ENCODE measurements at places on chromosomes 4 and X.

- no peak for DNase-seq
These were observed 71.2 kb downstream of the MSX1 start for GRCh38 chr4:4930677-4931076.

- DNase-seq = no peak
These were observed 287.6 kb downstream of the PAPSS1 start for GRCh38 chr4:107432451-107432850.

GRCh38 chrX:13293700-13294099 lies 26.2 kb downstream of the ATXN3L start:
- DNase-seq = no peak

DNA sequence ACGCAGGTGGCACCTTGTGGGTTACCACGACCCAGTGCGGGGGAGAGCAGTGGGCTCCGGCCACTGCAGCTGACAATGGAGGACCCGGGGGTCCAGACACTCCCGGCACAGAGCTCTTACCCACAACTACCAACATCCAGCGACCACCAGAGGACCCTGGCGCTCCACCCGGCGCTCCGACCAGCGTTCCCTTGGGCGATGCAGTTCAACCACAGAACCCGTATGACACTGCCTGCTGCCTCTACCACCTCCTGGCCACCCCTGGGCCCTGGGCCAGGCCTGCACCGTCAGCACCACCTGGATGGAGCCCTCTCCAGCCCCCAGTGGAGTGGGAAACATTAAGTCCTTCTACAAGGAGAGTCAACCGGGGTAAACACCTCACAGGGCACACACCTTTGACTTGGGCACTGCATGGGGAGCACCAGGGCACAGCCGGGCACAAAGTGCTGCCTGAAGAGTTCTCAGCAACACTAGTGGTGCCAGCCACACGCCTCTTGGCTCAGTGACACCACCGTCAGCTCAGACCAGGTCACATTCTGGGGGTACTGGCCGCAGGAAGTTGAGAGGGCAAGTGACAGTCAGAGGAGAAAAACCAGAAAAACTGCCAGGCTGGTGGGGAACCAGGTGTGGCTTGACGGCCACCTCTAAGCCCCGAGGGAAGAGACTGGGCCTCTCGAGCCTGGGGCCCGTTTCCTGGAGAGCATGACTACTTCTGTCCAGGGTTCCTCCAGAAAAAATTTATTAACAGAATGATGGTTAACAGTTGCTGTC lies 2.6 kb downstream of the CTBP1 start:
- no peak for DNase-seq

- no peak for DNase-seq
These were observed 4.1 kb downstream of the ABCB7 start for GRCh38 chrX:75151827-75152592.

- no peak for DNase-seq
These were observed 951.1 kb downstream of the FAT4 start for GRCh38 chr4:126265888-126266287.

GRCh38 chr4:16884673-16885460 lies 13.6 kb downstream of the LDB2 start:
- no peak for DNase-seq

GRCh38 chrX:16666541-16666940 lies 16.6 kb downstream of the S100G start:
- DNase-seq = no peak

- DNase-seq = no peak
These were observed 115.0 kb downstream of the TRIML1 start for GRCh38 chr4:188254211-188254610.

- peak; percentile 20 for DNase-seq
These were observed 13.7 kb upstream of the PIGA start for GRCh38 chrX:15349046-15349445.

DNA sequence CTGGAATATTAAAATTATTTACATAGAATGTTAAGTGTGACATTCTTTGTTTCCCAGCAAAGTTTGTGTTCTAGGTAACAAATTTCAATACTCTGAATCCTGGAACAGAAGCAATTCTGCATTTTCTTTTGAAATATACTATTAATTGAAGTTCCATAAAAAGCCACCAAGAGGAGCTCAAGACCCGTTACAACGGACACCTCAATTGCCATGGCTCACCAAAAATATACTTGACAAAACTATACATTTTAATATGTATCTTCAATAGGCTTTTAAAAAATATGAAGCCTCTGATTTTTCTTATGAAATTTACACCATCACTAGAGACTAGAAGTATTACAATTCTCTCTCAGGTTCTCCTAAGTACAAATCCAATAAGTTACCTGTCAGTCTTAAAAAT lies 111.4 kb downstream of the NYX start:
- no peak for DNase-seq

- DNase-seq = no peak
These were observed 237.1 kb upstream of the NUDT6 start for GRCh38 chr4:123159479-123159878.

DNA sequence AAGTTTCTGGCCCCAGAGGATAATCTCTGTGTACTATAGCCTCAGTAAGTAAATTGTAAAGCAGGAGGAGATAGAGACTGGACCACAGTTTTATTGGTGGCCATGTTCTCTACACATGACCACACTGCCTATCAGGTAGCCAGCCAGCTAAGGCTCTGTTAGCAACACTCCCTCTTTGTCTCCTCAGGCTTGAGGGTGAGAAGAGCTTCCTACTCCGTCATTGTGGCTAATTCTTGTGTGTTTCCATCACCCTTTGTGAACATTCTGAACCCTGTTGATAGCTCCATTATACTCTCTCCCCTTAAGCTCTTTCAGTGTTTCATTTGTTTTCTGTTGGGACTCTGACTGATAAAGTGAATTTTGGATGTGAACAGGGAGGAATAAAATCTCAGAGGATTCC lies 233.4 kb downstream of the CFAP299 start:
- no peak for DNase-seq

DNA sequence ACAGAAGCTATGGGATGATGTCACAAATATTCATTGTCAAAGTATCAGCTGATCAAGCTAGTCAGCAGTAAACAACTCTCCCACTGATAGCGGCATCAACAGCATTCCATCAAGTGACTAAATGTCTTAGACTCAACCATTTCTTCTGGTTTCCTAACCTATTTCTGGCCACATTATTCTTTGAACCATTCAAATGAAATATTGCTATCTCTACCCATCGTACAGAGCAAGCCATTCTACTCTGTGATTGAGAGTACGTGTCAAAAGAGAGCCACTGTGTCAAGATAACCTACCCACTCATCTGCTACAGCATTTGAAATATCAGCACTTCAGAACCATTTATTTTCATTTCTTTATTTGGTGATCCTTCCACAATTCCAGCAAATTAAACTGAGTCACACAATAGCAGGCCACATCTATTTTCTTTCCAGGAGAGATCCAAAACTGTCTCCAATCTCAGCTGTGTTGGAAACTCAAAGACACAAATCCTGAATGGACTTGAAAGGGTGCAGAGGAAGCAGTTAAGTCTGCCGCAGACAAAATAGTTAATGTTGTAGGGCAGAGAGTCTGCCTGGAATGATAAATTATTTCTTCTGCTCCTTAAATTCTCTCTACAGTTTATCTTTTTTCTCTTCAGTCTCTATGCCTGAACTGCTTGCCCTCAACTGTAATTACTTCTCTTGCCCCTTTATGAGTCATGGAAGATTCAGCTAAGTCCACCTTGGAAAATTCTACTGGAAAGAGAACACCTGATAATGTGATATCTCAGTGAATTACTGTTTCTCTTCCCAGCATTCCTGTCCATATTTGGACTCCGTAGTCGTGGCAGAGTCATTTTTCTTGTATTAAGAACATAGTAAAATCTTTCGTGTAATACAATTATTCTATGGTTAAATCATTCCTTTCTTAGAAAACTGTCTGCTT lies 364.8 kb downstream of the PDGFC start:
- DNase-seq = no peak

GRCh38 chr4:101198682-101199339 lies 148.5 kb downstream of the PPP3CA start:
- no peak for DNase-seq

DNA sequence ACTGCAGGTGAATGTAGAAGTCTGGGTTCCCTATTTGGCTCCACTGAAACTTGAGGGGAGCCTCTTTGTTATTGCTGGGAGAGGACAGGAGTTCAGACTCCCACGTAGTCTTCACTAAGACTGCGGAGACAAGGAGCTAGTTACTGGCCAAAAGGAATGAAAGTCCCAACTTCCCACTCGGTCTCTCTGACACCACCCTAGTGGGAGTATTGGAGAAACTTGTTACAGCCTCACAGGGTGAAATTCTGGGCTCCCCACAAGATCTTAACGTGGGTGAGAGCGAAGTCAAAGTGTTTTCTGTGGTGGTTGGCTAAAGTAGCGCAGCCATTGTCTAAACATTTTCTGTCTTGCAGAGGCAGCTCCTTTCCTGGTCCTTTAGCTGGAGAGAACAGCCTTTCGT lies 13.5 kb downstream of the MYOZ2 start:
- DNase-seq = no peak

GRCh38 chr4:122489061-122489460 lies 32.5 kb upstream of the IL2 start:
- DNase-seq = no peak

- DNase-seq = no peak
These were observed 121.2 kb upstream of the PDLIM3 start for GRCh38 chr4:185656467-185656931.

DNA sequence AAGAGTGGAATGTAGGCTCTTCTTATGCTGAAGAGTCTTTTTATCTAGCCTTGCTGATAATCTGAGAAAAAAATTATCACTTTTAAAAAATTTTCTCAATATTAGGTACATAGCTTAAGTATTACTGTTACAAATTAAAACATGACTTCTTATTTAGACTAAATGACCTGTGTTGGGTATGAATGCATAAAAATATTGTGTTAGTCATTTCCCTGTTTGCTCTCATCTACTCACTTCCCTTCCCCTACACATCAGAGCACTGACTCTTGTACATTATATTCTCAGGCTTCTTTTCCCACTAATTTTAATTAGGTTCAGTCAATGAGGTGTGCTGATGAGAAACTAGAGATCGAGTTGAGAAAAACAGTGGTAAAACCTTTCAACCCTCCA lies 881.0 kb downstream of the PCDH18 start:
- DNase-seq = no peak

DNA sequence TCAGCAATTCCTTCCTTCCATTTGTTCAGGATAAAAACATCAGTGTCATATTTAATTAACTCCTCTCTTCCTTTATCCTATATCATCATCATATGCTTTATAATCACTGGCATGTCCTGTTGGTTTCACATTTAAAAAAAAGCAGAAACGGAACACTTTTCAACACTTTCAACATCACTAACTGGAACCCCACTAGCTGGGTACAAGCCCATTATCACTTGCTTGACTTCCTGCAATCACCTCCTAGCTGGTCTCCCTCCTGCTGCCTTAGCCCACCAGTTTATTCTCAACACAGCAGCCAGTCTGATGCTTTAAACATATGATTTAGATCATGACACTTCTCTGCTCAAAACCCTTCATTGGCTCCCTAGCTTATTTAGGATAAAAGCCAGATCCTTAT lies 116.4 kb upstream of the LSM6 start:
- no peak for DNase-seq

DNA sequence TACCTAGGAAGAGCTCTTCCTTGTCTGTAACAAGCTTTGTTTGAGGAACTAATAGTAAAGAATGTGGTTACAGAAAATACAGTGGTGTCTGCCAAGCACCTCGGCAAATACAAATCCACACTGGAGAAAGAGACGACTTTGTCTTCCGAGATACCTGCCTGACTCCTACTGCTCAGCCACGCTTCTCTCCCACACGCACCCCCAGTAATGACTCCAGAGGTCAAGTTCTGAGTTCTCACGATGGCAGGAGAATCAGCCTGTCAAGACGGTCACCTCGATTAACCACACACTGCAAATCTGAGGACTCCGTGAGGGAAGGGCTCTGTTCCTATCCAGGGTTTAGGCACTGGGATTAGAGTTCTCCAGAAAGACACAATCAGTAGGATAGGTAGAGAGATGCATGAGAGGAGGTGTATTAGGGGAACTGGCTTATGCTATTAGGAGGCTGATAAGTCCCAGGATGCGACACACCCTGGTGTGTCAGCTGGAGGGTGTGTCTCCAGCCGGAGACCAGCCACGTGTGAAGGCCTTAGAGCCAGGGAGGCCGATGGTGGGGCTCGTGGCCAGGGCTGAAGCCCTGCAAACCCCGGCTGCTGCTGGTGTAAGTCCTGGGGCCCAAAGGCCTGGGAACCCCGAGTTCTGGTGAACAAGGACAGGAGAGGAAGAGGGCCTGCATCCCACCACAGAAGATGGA lies 8.4 kb upstream of the TRIML2 start:
- DNase-seq = no peak

DNA sequence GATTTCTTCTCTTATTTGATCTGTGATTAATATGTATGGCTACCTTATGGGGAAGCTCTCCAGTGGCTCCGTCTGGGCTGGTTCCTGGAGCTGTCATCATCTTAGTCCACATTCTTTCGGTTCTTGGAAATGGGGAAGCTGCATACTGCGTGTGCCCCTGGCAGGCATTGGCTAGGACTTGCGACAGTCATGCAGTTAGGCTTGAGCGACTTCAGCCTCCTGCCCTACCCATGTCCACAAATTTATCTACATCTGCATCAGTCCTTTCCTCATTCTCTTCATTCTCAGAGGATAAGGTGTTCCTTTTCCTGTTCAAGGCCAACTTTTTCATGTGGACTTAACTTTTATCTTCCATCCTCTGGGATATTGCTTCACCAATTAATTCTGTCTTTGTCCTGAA lies 214.2 kb downstream of the RELL1 start:
- no peak for DNase-seq

- DNase-seq = no peak
These were observed 6.7 kb upstream of the NXF3 start for GRCh38 chrX:103099691-103100090.

DNA sequence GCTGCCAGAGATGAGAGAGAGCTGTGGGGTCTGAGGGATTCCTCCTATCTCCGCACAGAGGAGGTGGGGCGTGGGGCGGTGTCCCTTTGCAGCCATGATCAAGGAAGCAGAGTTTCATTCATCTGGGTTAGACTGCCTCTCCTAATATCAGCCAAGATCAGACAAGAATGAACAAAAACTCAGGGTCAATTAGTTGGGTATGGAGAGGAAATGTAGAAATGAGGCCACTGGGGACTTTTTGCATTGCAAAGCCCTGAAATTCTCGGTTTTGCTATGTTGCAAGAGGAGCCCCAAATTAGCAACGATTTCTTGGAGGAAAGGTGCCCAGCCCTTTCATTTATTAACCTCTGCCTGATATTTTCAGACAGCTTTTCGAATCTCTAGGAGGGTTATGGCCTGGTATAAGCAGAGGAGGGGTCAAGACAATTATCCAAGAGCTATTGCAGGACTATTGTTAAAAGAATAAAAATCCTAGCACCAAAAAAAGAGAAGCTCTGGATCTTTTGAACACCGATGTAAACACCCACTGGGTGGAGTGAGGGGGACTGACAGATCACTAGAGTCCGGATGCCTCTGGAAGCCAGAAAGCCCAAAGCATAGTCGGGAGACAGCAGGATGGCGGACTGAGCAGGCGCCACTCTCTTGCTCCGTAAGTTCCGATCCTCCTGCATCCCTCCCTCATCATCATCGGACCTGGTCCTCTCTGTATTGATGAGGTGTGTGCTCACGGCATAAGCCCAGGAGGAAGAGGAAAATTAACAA lies 34.4 kb upstream of the ACSL1 start:
- DNase-seq = no peak
